ENCODE measurements at places on chromosomes 5 and 9. TPM values are rescaled to one million over a fixed set of nuclear protein-coding genes. Genes with fewer than 3 reads are reported as not detected.

DNA sequence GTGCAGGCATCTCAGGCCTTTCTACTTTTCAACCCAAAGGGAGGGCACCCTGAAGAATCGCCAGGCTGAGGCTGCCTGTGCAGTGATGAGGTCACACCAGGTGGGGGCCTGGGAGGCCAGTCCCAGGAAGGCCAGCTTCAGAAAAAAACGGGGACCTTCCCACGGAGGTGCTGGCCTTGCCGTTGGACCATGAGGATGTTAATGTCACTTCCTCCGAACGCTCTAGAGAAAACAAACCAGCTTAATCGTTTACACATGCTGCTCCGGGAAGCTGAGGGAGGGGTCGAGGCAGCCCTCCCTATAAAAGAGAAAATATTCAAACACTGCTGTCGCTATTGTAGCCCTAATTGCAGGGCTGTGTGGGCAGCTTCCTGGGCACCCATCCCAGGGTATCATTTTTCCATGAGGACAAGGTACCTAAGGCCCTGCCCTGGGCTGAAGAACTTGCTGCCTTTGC lies 27.0 kb downstream of the PTGES start:
- no peak for DNase-seq

- peak; percentile 31 for DNase-seq
Observed at GRCh38 chr9:92590377-92590776, 54.6 kb upstream of the ECM2 start.

Gene C9orf72
- 2.3 TPM for total RNA-seq

- DNase-seq: no peak
Observed at GRCh38 chr5:131635684-131636572, 899 bp upstream of the RAPGEF6 start.

Gene LCN10
- total RNA-seq: not detected
